ENCODE measurements at places on chromosomes 6 and 20. TPM values are rescaled to one million over a fixed set of nuclear protein-coding genes. Genes with fewer than 3 reads are reported as not detected.

GRCh38 chr6:148971031-148971927, 224.4 kb downstream of the UST start:
- DNase-seq = peak; percentile 34
- no peak overlapping the region for H3K4me3 ChIP-seq
- H3K4me1 ChIP-seq = peaks cover 38% of the 10 kb centered on the region

DNA sequence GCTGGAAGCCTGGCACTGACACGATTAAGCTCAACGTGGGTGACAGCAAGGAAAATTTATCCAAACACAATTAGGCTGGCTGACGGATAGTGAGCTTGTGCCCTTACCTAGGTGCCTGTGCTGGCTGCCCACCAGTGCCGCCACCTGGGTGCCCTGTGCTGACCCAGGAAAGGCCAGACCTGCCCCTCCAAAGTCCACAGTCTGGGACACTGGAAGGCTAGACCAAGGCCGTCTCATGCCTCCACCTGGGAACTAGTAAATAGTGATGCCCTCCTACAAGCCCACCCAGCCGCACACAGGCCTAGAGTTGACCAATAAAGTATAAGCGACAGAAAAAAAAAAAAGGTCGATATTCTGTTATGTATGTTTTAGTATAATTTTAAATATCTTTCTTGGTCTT, 142.6 kb upstream of the MCHR2 start:
- peaks cover 3% of the 10 kb centered on the region for H3K36me3 ChIP-seq
- H3K4me3 ChIP-seq = no peak overlapping the region
- peaks cover 12% of the 10 kb centered on the region for H3K4me1 ChIP-seq
- DNase-seq = no peak
- no peak overlapping the region for H3K27ac ChIP-seq

- peaks cover 10% of the 10 kb centered on the region for H3K4me1 ChIP-seq
- H3K4me3 ChIP-seq = no peak overlapping the region
These were observed 6.6 kb upstream of the YTHDF1 start for GRCh38 chr20:63222541-63222940.

DNA sequence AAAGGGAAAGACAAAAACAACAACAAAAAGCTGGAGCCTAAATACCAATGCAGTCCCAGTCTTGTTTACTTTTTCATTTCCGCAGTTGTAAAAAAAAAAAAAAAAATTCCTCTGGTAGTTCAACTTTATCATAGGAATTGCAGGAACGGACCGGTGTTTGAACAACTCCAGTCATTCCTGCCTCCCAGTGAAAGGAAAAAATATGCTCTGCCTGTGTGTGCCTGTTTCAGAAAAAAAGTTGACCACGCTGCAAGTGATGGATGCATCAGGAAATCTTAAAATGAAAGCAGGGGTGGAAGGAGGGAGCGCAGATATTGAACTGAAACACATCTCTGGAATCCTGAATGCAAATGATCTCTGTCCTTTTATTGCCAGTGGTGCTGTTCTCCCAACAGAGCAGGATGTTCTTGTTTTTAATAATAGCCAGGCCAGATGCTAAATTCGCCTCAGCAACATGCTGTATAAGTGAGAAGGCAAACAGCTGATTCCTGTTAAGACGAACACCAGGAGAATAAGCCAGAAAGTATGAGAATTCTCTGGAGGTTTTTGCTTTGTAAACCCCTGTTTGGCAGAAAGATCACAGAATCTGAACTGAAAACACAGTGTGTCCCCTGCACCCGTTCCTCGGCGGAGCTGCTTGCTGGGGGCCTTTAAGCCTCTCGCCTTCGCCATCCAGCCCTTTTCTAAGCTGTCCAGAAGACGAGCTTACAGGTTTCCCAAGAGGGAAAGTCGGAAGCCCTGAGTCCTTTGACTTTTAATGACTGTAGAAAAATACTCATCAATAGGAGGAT, 178.4 kb upstream of the SUPT3H start:
- H3K27me3 ChIP-seq = peaks cover 5% of the 10 kb centered on the region
- H3K27ac ChIP-seq = peak overlapping the region; percentile 80
- no peaks in the 10 kb centered on the region for H3K36me3 ChIP-seq
- peak; percentile 27 for DNase-seq

GRCh38 chr6:40721271-40721952, 134.2 kb upstream of the LRFN2 start:
- no peaks in the 10 kb centered on the region for H3K36me3 ChIP-seq
- peaks cover 52% of the 10 kb centered on the region for H3K4me1 ChIP-seq
- H3K27ac ChIP-seq = no peak overlapping the region
- no peak overlapping the region for H3K4me3 ChIP-seq

DNA sequence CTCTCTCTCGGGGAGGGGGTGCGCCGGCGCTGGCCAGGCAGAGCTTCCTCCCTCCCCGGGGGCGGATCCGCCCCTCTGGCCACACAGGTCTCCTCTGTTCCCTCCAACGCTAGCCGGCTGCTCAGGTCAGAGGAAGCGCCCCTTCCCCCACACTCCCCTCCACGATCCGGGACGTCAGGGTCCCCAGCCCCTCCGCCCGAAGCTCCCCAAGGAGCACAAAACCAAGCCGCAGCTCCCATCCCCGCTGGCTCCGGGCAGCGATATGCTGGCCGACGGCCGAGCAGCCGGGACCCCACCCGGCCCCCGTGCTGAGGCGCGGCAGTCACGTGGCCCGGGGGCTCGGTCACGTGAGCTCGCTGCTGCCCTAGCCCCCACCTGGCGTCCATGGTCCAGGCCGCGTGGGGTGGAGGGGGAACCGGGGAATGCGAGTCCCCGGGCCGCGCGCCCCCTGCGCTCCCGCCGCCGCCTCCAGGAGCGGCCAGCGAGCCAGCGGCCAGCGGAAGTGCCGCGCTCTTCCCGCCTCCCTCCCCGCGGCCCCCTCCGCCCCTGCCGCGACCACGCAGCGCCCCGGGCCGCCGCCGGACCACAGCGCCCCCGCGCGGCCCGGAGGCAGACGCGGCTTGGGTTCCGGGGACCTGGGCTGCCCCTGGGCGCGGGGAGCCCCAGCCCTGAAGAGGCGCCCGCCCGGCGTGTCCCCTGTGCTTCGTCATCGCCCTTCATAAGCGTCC, at the start of gene SLC35B2:
SLC35B2 (minus strand) TSS at position 504 of the 728 bp plus-strand sequence; CDS start at position 386, 118 bp downstream.
- H3K27ac ChIP-seq = peak within 1 kb of the TSS; percentile 84
- DNase-seq = peak; percentile 55
- H3K36me3 ChIP-seq = peaks cover 42% of the 10 kb centered on the region
- H3K4me1 ChIP-seq = peaks cover 51% of the 10 kb centered on the region
- H3K27me3 ChIP-seq = peaks cover 27% of the 10 kb centered on the region
- peak within 1 kb of the TSS; percentile 93 for H3K4me3 ChIP-seq

Gene PTK6
- 0.09 TPM for total RNA-seq

Gene APOM
- total RNA-seq = 3.3 TPM

Gene MEP1A
- total RNA-seq = not detected

GRCh38 chr20:40446888-40447287, 242.1 kb downstream of the MAFB start:
- no peak overlapping the region for H3K4me3 ChIP-seq
- H3K27ac ChIP-seq = no peak overlapping the region
- no peaks in the 10 kb centered on the region for H3K4me1 ChIP-seq
- no peaks in the 10 kb centered on the region for H3K36me3 ChIP-seq
- no peak for DNase-seq

- peak overlapping the region; percentile 65 for H3K27ac ChIP-seq
- DNase-seq = no peak
- peak overlapping the region; percentile 88 for H3K4me3 ChIP-seq
- H3K36me3 ChIP-seq = peaks cover 15% of the 10 kb centered on the region
- peaks cover 7% of the 10 kb centered on the region for H3K27me3 ChIP-seq
These were observed 3.8 kb downstream of the SOX12 start for GRCh38 chr20:328975-329695.

- DNase-seq = peak; percentile 19
- no peaks in the 10 kb centered on the region for H3K4me1 ChIP-seq
- no peak overlapping the region for H3K27ac ChIP-seq
- no peak overlapping the region for H3K4me3 ChIP-seq
These were observed 41.4 kb upstream of the ANGPT4 start for GRCh38 chr20:957544-957943.

Gene RSPO3
- total RNA-seq = not detected

Gene HLA-DRA
- total RNA-seq = not detected

Gene WFDC12
- total RNA-seq = not detected

- no peak overlapping the region for H3K27ac ChIP-seq
- H3K27me3 ChIP-seq = peaks cover 44% of the 10 kb centered on the region
- H3K36me3 ChIP-seq = no peaks in the 10 kb centered on the region
- DNase-seq = no peak
- peaks cover 8% of the 10 kb centered on the region for H3K4me1 ChIP-seq
- H3K4me3 ChIP-seq = no peak overlapping the region
These were observed 44.0 kb upstream of the CTNNBL1 start for GRCh38 chr20:37649676-37650370.

- no peak for DNase-seq
- no peak overlapping the region for H3K4me3 ChIP-seq
- H3K27me3 ChIP-seq = peaks cover 7% of the 10 kb centered on the region
These were observed 51.2 kb downstream of the C6orf52 start for GRCh38 chr6:10643201-10643651.

- DNase-seq = no peak
- no peaks in the 10 kb centered on the region for H3K27me3 ChIP-seq
- H3K4me3 ChIP-seq = no peak overlapping the region
- no peaks in the 10 kb centered on the region for H3K4me1 ChIP-seq
- no peaks in the 10 kb centered on the region for H3K36me3 ChIP-seq
These were observed 227.9 kb downstream of the PTPRT start for GRCh38 chr20:42961771-42962170.

DNA sequence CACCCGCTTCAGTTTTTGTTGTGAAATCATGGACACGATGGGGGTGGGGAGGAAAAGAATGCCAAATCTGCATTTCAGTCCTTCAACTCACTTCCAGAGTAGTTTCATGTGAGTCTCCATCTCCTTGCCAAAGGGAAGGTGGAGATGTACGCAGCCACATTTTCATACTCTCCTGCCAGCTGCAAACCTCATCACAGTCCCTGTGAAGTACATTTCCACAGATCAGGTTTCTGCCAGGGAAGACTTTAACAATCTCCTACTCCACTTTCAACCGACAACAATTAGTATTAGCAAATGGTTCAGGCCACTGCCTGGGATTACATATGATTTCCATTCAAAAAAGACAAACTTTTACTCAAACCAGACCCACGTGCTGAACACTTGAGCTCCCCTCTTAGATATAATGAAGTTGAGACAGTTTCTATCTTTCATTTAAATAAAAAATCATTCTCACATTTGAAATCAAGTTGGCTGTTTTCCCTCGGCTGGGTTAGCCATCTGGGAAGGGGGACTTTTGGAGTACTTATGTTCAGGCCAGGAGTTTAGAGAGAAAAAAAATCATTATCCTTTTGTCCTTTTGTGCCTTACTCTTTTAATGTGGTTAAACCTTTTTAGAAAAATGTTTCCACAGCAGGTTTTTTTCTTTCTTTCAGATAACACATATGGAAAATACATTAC, 51.0 kb upstream of the CEP162 start:
- H3K27ac ChIP-seq = no peak overlapping the region
- no peak overlapping the region for H3K4me3 ChIP-seq
- no peaks in the 10 kb centered on the region for H3K36me3 ChIP-seq
- no peak for DNase-seq
- H3K4me1 ChIP-seq = peaks cover 35% of the 10 kb centered on the region

Gene SIRPB1
- 0.29 TPM for total RNA-seq

DNA sequence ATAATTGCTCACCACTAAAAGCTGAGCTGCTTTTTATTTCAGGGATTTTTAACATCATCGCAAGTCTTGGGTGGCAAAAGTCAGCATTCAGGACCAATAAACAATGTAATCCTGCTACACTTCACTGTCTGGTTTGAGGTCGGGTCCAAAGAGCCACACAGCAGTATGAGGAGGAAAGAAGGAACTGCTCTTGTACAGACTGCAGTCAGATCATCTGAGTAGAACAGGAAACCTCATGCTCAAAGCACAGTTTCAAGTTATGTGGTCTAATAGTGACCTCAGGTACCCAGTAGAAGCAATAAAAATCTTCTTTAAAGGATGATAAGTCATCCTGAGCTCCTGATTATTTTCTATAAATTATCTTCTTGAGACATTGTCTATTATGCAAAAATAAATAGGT, 211.4 kb downstream of the FUT9 start:
- no peak for DNase-seq
- H3K36me3 ChIP-seq = peaks cover 6% of the 10 kb centered on the region
- no peak overlapping the region for H3K4me3 ChIP-seq
- no peak overlapping the region for H3K27ac ChIP-seq
- no peaks in the 10 kb centered on the region for H3K4me1 ChIP-seq
- no peaks in the 10 kb centered on the region for H3K27me3 ChIP-seq

Measured in HFFc6 (cell line).